Stimulated activated CD4-positive, alpha-beta T cell treated with anti-CD3 and anti-CD28 coated beads, Interleukin-1b, Interleukin-23, amount 100 ng/mL, for 48 hours (primary cell): ENCODE measurements at places on chromosomes 7 and 10.
A peak's percentile ranks its signal among the peaks of the same experiment; 100 is the strongest.

- DNase-seq: no peak
Observed at GRCh38 chr10:103942866-103943265, 24.1 kb upstream of the SLK start.

GRCh38 chr7:43337191-43337590, 224.7 kb downstream of the HECW1 start:
- DNase-seq: no peak

DNA sequence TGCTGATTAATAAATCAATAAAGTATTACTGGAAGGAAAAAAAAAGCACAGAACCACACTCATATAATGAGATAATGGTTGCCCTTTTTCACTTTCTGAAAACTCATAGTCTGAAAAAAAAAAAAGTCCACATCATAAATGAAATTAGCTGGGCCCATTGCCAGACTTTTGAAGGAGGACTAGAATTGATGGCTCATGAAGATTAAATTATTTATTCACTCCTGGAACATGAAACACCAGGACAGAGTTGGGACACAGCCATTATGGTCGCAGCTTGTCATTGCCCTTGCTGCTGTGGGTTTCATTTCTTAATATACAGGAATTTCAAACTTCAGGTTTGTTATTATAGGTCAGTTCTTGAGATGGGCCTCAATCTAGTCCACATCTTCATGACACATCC, 91.9 kb downstream of the CNTNAP2 start:
- DNase-seq: no peak

DNA sequence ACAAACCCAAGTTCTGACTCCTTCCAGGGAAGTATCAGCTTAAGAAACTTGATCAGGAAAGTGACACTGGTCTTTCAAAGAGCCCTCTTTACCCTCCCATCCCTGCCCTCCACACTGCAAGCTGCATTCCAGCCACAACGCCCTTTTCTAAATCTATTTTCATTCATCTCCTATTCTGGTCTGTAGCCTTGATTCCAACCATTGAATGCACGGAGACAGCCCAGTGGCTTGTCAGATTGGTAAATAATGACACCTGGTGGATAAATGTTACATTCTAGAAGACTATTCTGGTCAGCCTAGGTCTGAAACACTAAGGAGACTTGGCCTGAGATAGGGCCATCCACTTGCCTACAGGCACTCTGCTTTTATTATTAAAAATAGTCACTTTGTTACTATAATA, 20.9 kb downstream of the MORN4 start:
- no peak for DNase-seq

- DNase-seq: no peak
Observed at GRCh38 chr10:121926671-121927317, 1.0 kb downstream of the ATE1 start.

DNA sequence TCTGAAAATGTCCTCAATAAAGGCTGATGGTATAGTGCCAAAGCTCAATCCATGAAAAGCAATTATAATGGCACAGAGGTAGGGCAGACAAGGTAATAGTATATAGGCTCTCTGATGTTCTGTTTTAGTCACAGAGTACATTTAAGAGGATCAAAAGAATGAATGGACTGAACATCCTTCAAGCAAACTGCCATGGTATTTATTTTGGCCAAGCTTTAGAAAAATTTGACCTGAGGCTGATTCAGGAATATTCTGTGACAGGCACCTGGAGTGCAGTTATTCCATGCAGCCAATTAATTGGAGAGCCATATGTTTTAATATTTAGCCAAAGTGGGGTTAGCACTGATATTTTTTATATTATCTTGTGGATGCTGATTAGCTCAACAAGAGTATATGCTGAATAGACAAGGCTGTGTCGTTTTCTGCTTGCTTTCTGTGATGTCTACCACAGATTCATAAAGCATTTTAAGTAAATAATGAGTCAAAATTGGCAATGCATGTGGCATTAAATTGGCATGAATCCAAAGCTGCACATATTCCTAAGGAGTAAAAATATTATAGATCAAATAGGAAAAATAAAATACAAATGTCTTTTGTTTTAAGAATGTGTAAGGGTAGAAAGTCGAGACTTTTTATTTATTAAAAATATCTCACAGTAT, 177.4 kb downstream of the PCLO start:
- DNase-seq: no peak

DNA sequence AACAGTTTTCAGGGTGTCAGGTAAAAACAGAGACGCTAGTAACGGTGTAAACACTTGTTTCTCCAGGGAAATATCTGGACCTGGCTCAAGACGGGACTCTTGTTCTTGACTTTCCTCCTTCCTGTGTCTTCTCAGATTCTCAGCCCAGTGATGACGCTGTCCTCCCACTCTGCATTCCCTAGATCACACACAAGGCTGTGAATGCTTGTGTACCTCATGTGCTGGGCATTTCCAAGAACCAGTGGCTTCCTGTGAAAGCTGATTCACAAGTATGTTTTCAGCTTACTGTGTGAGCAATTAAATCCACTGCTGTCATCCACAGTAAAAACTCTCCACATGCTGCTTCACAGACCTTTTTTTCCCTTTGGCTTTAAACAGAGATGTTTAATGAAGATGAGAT, 193.8 kb upstream of the DPP6 start:
- DNase-seq: no peak

- DNase-seq: peak; percentile 19
Observed at GRCh38 chr10:91220954-91221675, 652 bp downstream of the PCGF5 start.

DNA sequence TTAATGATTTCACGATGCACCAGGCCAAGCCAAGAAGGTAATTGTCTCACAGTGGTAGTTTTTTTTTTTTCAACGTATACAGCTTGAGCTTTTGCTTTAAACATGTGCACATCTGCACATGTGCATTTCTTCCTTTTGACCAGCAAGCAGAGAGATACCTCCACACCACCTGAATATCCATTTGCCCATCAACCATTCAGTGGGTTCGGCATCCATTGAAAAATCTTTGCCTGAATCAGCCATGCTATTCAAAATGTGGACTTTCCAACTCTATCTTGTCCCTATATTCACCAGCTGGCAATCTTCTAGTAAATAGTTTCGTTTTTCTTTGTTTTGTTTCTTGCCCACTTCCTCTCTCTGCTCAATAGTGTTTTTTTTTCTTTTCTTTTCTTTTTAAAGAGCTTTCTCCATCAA, 7.7 kb upstream of the TRA2A start:
- DNase-seq: no peak

DNA sequence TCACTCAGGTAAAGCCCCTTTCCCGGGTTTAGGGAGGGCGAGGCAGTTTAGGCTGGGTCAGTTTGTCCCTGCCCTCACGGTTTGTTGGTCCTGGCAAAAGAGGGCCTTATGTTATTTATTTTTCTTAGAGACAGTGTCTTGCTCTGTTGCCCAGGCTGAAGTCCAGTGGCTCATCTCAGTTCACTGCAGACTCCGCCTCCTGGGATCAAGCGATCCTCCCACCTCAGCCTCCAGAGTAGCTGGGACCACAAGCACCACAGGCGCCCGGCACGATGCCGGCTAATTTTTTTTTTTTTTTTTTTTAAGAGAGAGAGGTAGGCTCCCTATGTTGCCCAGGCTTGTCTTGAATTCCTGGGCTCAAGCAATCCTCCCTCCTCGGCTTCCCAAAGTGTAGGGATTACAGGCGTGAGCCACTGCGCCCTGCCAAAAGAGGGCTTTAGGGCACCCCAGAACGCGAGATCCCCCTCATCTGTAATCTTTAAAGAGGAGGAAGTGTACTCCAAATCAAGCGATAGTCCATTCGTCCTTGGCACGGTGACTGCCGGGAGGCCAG, 626 bp upstream of the BMS1 start:
- DNase-seq: peak; percentile 13

DNA sequence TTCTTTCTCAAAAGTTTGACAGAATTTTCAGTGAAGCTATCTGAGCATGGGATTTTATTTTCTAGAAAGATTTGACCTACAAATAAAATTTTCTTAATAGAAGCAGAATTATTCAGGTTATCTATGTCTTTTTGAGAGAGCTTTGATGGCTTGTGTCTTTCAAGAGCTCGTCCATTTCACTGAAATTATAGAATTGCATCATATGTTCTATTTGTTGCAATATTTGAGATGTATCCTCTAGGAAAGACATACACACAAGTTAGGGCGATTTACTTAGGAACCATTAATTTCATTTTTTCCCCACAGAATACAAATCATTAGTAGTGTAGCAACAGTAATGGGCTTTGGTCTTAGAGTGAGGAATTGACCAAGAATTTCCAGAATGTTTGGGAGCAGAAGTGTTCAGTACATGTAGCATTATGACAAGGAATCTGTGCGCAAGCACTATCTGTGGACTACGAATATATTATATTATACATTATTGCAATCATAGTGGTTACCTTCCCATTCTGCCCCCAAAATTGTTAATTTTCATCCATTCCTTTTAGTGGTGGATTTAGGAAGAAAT, 12.8 kb upstream of the COL17A1 start:
- no peak for DNase-seq

GRCh38 chr10:61903928-61904344, 2.4 kb downstream of the ARID5B start:
- DNase-seq: no peak

DNA sequence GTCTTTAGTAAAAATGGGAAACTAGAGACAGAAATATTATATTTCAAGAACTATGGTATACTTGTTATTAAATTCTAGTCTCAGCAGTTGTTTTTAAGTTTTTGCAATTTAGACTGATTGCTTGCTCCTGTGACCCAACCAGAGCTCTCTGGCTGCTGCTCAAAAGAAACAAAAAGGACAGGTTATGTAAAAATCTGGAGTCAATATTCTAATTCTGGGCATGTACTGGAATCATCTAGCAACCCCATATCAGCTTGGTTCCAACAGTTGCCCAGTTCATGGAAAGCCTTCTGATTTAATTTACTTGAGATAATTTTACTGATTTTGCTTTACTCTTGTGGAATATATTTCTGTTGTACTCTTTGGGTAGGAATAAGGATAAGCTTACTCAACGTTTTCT, 10.3 kb downstream of the KCP start:
- DNase-seq: no peak
